CD14-positive monocyte (primary cell): ENCODE measurements at places on chromosomes 2 and 18.

- DNase-seq: no peak
Measured at GRCh38 chr2:31347750-31348149, 66.8 kb downstream of the XDH start.

DNA sequence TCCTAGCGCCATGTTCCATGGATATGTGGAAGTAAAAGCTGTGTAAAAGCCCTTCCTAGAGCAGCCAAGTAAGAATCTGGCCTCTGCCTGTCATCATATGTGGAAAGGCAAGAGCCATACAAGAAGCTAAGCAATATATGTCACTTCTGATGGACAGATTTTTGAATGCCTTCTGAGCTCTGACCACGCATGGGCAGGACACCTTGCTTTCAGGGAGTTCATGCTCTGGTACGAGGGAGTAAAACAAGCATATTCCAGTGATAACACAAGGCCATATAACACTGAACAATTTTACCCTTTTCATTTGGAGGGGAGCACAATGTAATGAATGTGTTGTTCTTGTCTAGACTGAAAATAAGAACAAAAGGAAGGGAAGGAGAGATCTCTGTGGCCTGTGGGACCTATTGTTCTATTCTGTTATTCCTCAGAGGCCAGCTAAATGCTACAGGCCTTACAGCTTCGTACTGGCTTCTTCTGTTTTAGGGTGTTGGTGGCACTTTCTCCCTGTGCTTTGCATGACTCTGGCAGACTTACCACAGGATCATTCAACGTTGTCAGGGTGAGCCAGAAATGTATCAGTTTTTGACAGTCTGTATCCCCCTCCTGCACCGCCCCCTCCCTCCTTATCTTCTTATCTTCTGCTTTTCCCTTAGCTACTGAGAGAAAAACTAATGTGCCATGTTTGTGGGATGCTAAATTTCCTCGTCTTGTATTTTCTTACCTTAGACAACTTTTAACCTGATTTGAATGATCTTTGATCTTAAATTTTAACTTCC, 99.5 kb downstream of the MAP4K4 start:
- DNase-seq: no peak

DNA sequence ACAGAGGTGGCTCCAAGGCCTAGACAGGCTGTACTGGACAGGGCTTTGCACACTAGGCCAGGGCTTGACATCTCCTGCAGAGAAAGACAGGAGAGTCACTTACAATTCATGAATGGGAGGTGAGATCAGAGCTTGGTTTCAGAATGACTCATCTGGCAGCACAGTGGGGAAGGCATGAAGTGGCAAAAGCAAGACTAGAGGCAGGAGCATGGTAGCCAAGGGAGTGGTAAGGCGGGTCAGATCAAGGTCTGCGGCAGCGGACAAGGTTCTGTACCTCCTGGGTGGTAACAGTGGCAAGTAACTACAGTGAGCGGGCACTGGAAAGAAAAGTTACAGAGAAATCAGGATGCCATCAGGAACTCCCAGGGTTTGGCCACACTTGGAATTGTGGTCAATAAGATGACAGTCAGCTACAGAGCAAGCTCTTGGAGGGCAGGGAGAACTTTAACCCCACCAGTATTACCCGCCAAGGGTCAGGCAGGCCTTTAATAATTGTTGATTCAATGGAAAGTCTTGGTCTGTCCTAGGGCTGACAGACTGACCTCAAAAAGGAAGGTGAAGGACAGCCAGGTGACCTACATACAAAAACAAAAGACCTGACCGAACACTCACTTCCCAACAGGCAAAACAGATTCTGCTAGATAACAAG, 5.7 kb downstream of the MCFD2 start:
- DNase-seq: no peak

- DNase-seq: no peak
Measured at GRCh38 chr2:22756276-22757043, 628.5 kb upstream of the KLHL29 start.

DNA sequence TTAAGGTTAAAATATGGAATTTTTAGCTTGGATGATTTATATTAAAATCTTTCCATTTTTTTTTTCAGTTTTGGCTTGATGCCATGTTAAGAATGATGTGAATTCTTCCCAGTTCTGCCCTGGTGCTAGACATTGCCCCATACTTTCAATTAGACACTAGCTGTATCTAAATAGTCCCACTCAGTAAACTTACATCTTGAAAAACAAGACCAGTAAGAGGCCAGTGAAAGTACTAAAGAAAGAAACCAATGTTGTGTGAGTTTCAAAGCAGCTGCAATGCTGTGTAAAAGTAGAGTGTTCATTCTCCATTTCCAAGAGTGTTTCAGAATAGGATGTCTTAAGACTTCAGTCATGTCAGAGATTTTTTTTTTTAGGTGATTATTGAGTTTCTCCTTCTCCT, 40.0 kb upstream of the CYBRD1 start:
- DNase-seq: no peak

- no peak for DNase-seq
Measured at GRCh38 chr2:229154381-229154780, 116.7 kb downstream of the PID1 start.
